ENCODE measurements at places on chromosomes 6 and 20.

GRCh38 chr20:59788811-59789397 lies 144.5 kb downstream of the SYCP2 start:
- no peak for DNase-seq

DNA sequence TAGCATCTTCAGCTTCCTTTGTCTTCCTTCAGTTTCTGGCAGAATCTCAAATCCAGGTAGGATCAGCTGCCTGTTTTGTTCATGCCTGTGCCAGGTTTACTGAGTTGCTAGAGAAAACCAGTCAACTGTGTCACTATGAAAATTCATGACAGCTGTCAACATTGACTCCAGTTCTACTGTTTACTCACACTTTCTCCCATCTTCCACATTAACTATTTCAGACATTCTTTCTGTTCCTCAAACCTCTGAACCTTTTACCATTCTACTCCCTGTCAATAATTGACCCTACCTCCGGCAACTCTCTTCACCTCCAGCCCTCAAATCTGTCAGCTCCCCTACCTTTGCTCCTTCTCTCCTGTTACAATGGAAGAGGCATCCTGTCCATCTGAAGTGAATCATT lies 8.5 kb downstream of the ENPP4 start:
- no peak for DNase-seq

GRCh38 chr6:107032051-107032450 lies 4.1 kb downstream of the MTRES1 start:
- no peak for DNase-seq

- no peak for DNase-seq
Observed at GRCh38 chr20:14712302-14712739, 374.9 kb upstream of the FLRT3 start.

GRCh38 chr6:166925141-166925996 lies 31.0 kb downstream of the RNASET2 start:
- no peak for DNase-seq

DNA sequence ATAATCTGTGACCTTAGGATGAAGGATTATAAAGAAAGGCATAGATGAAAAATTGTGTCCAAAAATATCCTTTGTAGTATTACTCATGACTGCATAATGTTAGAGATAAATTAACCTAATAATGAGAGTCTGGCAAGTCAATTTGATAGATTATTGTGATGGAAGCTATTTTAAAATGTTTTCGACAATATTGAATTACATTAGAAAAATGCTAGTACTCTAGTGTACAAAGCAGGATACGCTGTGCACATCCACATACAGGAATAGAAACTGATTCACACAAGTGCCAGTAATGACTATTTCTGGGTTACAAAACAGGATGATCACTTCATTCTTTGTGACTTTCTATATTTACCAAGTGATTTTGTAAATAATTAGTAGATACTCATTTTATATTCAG lies 3.3 kb downstream of the SLC17A2 start:
- DNase-seq, result no peak

DNA sequence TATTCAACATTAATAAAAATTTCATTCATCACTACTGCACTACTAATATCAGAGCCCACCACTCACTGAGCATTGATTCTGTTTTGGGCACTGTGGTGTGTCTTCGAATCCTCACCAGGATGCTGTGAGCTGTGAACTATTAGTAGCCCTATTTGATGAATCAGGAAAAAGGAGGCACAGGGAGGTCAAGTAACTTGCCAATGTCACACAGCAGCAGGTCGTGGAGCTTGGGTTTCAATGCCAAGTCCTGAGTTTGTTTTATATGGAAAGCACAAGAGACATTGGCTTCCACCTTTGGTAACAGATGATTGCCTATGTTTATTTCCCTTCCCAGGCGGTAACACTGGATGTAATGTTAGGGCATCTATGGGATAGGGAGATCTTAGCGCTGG lies 15.0 kb downstream of the NQO2 start:
- DNase-seq, result no peak

GRCh38 chr6:3386374-3386857 lies 70.4 kb downstream of the SLC22A23 start:
- no peak for DNase-seq

DNA sequence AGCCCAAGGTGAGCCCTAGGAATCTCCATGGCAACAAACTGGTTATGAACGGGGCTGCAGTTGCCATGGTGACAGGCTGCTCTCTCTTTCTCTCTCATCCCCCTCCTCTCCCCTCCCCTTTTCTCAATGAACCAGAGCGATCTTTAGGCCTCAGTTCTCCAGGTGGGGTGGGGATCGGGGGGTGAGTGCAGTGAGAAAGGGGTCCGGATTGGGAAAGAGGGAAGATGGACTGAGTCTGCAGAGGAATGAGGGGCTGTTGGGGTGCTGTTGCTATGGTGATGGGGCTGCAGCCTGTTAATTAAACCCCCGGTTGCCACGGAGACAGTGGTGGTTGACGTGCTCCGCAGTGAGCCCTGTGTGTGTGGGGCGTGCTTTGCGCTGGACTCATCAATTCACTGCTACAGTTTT lies 3.6 kb upstream of the SLC12A5 start:
- DNase-seq, result no peak

DNA sequence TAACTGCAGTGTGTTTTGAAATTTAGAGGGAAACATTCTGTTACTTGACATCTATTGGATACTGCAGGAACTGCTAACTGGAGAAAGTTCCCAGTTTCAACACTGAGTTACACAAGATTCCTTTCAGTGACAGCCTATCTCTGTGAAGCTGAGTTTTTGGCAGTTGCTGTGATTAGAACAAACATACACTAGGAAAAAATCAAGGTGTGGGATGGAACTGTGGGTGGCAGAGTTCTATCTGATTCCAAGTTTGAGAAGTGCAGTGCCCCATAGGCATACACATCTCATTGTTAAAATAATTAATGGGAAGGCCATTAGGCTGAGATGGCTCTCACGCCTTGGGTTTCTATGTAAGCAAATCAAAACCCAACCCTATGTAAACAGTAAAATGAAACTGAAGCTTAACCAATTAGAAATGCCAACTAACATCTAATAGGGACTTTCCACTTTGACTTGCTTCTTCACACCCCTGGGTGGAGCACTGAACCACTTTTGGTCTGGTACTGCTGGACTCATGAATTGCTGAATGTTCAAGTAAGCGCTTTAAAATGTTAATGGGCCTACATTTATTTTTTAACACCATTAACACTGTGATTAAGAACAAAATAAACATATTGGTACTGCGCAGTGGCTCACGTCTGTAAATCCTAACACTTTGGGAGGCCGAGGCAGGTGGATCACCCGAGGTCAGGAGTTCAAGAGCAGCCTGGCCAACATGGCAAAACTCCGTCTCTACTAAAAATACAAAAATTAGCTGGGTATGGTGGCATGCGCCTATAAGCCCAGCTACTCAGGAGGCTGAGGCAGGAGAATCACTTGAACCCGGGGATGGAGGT lies 55.2 kb upstream of the TBC1D7 start:
- peak; percentile 10 for DNase-seq
